Dorsolateral prefrontal cortex (tissue), 122 donors: ENCODE measurements at places on chromosomes 13 and 19.
A peak's percentile ranks its signal among the peaks of the same experiment; 100 is the strongest.

DNA sequence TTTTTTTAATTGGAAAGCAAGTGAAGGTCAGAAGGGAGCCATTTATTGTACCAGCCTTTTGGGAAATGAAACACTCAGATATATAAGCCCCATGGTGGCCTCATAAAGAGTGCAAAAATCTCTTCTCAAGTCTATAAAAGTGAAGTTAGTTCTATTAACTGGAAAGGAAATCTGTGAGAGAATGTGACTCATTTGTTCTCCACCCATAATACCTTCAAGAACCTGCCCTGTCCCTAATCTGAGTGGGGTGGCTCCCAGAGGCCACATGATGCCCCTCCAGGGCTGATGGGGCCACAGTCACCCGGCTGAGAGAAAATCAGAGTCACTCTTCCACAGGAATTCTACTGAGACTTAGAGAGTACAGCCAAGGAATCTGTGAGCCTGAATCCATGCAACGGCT, 65.8 kb upstream of the SERP2 start:
- DNase-seq, result no peak

GRCh38 chr19:50162988-50163387, at the start of gene IZUMO2:
Gene IZUMO2 (minus strand): TSS chr19:50163281. CDS start chr19:50163194, 87 bp downstream.
- no peak for DNase-seq

- DNase-seq, result no peak
These were observed 417.8 kb downstream of the EFNB2 start for GRCh38 chr13:106117640-106118039.

DNA sequence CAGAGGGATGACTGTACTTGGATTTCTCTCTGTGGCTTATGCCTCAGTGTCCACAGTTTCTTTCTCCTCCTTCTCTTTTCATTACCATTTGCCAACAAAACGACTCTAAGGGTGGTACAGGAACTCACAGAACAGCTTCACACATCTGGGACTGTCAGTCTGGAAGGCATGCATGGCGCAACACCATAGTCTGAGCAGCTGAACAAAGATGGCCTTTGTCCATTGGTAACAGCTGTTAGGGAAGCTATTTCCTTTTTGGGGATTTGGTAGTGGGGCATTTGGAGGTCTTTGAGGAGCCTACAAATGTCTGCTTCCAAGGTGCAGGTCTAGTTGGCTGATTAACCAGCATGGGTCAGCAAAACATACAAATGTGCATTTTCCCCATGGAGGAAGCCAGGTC, 81.4 kb upstream of the PCDH8 start:
- no peak for DNase-seq

- DNase-seq, result no peak
These were observed 591 bp downstream of the DOHH start for GRCh38 chr19:3499738-3500428.

- no peak for DNase-seq
These were observed 1734.7 kb downstream of the SLITRK1 start for GRCh38 chr13:82147526-82147925.

GRCh38 chr19:16115301-16116039, 3.8 kb downstream of the RAB8A start:
- no peak for DNase-seq

GRCh38 chr19:8213827-8214672, 4.9 kb downstream of the CERS4 start:
- no peak for DNase-seq

DNA sequence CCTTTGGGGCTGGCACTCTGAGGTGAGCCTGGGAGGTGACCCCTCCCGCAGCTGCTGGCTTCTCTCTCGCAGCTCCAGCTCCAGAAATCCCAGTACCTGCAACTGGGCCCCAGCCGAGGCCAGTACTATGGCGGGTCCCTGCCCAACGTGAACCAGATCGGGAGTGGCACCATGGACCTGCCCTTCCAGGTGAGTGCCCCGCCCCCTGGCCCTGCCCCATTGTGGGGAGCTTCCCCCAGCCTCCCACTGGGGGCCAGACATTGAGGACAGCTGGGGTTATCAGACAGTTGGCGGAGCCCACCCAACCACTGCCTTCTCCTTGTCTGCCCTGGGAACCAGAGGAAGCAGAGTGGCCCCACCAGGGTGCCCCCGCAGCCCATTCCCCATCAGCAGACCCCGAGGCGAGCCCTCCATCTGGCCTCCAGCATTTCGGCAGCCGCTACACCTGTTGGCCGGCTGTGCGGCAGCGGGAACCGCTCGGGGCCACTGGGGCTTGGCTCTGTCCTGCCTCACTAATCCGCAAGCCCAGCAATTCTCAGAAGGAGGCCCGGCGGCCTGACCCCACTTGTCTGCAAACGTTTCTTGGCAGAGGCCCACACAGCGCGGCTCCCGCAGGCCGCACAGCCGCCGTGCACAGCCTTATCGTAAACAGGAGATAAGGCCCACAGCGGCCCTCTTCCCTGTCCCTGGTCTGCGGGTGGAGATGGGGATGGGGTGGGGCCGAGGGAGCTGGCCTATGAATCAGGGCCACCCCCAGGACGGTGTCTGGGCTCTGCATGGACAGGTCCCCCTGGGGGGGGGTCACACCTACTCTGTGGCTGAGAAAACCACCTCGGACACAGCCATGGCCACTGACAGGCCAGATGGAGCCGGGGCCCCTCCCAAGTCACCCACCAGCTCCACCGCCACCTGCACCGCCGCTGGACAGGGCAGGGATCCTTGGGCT, 48.0 kb downstream of the COMP start:
- no peak for DNase-seq

GRCh38 chr13:26589754-26590153, 32.3 kb downstream of the WASF3 start:
- no peak for DNase-seq

- DNase-seq, result peak; percentile 93
These were observed 761 bp upstream of the PPP1R13L start for GRCh38 chr19:45405435-45406225.

DNA sequence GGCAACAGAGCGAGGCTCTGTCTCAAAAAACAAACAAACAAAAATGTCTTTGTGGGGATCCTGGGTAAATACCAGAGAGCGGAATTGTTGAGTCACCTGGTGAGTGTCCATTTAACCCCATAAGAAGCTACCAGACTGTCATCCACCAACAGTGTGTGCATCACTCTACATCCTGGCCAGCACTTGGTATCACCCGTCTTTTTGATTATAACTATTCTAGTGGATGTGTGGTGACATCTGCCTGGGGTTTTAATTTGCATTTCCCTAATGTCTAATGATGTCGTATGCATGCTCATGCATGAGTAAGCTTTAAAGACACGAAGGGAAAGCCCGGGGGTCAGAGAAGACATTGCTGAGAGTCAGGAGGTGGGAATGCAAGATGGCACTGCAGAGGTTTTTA, 126.7 kb upstream of the MRI1 start:
- DNase-seq, result no peak

DNA sequence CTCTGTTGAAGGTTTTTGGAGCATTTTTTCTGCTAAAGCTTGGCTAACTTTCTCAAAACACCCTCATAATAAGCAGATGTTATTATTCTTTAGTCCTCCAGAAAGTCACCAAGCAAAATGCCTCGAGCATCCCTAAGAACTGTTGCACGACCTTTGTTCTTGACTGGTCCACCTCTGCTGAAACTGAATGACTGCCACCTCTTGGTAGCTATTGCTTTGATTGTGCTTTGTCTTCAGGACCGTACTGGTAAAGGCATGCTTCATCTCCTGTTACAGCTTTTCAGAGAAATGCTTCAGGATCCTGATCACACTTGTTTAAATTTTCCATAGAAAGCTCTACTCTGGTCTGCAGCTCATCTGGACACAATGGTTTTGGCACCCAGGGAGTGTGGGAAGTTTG, 254.8 kb downstream of the DCT start:
- DNase-seq, result no peak

- no peak for DNase-seq
These were observed 172.9 kb downstream of the UGGT2 start for GRCh38 chr13:95880331-95880730.

DNA sequence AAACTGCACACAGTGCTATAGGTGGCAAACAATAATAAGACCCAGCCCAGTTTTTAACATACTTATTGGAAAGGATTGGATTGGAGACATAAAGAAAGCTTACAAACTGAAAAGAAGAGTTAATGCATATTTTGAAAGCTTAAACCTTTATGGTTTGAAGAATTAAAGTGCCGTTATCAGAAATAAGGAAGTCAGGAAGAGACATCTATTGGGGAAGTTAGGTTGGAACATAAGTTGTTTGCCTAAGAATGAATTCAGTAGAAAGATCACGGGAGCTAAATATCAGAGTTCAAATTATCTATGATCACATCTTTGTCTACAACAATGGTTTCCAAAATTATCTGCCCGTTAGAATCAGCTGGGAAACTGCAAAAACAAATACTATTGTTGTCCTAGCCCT, 767.9 kb downstream of the PCDH9 start:
- no peak for DNase-seq

- DNase-seq, result no peak
These were observed at the start of gene SLC1A6 for GRCh38 chr19:14979476-14980255. Gene SLC1A6 (minus strand): TSS chr19:14979864. CDS start chr19:14972910, 6,954 bp downstream.

DNA sequence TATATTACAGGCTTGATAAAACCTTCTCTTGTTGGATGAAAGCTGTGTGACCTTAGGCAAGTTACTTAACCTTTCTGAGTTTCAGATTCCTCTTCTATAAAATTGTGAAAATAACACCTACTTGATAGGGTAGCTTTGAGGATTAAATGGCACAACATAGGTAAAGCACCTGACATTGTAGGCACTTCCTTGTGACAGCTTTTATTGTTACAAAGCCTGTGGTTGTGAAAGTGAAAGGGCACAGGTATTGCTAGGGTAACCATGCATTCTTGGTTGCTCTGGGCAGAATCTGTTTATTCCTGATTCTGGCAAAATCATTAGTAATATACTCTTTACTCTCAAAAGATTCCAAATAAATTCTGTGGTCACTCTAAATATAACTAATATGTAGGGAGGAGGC, 493.4 kb downstream of the OLFM4 start:
- no peak for DNase-seq

DNA sequence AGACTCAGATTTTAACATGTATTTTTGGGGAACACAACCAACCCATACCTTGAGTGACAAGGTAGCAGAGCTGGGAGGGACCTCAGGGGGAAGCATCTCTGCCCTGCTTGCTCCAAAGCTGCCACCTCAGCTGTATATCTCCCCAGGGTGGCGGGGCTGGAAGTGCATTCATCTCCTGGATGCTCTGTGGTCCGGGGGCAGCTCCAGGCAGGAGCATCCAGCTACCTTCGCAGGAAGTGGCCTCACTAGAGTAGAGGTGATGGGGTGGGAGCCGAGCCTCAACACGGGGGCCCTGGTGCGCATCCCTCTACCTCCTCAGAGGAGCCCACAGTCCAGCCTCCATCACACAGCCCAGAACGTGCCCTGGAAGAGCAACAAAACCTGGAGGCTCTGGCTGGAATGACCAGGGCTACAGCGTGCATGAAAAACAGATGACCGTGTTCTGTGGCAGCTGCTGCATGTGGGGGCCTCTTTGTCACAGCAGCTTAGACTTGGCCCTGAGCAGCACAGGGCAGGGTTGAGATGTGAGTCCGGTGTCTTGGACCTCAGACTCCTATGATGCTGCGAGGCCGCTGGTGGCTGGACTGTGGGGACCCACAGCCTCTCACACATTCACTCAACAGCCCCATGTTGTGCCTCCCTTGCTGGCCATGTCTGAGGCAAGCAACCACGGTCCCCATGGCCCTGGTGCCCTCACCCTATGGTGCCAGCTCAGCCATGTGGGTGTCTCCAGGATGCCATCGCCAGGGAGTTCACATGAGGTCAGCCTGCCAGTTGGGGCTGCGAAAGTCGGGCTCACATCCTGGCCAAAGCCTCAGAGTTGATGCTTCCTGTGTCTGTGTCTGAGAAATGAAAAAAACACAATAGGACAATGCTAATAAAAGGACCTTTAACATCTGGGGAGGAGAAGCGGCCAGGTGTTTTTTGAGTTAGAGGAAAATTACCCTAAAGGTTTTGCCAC, 17.1 kb upstream of the GAS6 start:
- no peak for DNase-seq

DNA sequence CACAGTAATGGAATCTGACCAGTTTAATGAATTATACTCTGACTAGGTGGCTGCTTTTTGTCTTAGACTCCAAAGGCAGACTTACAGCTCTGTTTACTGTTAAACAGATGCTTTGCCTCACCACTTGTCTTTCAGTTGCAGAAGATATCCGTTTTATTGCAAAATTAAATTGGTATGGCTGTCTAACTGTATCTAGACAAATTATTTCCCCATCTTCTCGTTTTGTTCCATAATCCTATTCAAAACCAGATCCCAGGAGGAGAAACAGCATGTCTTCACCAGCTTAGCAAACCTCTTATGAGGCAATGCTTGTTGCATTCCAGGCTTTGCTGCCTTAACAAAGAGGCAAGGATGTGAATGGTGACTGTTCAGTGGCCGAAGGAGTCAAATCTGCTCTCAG, 215.6 kb downstream of the TDRD3 start:
- DNase-seq, result no peak

DNA sequence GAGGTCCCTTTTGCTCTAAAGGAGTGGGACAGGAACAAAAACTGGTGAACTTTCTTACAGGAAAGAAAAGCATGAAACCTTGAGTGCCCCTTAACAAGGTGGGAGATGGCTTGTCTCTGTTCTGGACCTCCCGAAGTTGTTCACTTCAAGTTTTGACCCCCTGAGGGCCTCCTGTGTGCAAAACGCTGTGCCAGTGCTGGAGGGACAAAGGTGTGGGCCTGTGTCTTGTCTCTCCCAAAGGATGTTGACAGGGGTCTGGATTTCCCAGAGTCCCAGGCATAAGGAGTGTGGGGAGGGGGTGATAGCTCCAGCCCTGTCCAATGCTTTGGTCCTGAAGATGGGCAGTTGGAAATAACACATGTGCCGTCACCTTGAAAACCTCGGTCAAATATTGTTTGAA, 6.5 kb downstream of the ZNF536 start:
- DNase-seq, result no peak

DNA sequence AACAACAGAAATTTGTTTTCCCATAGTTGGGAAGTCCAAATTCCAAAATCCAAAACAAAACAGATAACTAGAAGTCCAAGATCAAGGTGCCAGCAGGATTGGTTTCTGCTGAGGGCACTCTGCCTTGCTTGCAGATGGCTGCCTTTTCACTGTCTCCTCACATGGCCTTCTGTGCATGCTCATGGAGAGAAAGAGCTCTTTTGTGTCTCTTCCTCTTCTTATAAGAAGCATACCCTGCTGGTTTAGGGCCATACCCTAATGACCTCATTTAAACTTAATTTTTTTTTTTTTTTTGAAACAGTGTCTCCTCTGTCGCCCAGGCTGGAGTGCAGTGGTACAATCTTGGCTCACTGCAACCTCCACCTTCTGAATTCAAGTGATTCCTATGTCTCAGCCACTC, 1974.1 kb upstream of the PCDH20 start:
- no peak for DNase-seq

- no peak for DNase-seq
These were observed 746.4 kb downstream of the PCDH9 start for GRCh38 chr13:66483712-66484111.

GRCh38 chr13:42751693-42752092, 29.7 kb upstream of the FAM216B start:
- DNase-seq, result no peak

- no peak for DNase-seq
These were observed 1.1 kb downstream of the TSSK6 start for GRCh38 chr19:19514215-19514657.
